ENCODE measurements at places on chromosomes 1 and 21.

GRCh38 chr1:230693221-230693620, 20.7 kb downstream of the AGT start:
- no peak for DNase-seq

DNA sequence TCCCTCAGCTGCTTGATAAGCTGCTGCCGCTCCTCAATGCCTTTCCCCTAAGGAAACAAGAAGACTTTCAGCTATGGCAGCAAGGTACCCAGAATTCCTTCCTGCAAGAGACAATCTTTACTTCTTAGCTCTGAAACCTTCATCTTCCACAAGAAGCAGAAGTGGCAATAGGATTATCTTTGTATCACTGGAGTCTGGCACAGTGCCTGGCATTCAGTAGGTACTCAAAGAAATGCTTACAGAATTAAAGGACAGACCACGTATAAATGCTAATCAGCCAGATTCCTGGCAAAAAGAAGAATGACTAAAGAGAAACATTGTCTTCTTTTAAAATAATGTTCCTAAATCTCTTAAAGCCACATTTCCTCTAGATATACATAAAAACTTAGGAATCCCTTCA, 43.7 kb downstream of the SLC27A3 start:
- DNase-seq, result no peak

DNA sequence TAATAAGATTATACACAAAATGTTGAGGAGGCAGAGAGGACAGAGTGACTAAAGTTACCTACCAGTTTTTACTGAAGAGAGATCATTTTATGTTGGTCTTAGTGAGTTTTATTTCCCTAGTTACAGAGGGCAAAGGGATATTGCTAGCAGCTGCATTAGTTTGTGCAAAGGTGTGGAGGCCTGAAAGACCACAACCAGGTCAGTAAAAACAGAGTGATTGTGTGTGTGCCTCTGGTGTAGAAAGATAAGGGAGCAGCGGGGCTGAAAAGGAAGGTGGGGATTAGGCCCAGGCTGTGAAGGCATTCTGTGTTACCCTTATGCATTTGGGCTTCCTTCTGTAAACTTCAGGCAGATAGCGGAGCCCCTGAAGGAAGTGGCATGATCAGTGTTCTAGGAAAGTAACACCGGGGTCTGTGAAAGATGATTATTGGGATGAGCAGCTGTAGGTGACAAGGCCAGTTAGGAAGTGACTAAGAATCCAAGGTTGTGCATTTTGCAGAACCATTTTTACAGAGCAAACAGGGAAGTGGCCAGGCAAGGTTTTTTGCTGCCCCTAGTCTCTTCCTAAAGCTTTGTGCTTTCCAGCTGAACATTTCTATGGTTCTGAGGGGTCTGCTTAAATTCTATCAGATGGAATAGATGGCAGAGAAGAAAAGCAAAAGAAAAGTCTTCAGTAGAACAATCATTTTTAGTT, 3.7 kb downstream of the GADD45A start:
- no peak for DNase-seq

- no peak for DNase-seq
These were observed 32.1 kb upstream of the SCYL3 start for GRCh38 chr1:169925505-169926482.

- no peak for DNase-seq
These were observed 579 bp upstream of the GTF2B start for GRCh38 chr1:88891951-88892340.

GRCh38 chr1:201874672-201875071, 14.0 kb upstream of the SHISA4 start:
- no peak for DNase-seq

DNA sequence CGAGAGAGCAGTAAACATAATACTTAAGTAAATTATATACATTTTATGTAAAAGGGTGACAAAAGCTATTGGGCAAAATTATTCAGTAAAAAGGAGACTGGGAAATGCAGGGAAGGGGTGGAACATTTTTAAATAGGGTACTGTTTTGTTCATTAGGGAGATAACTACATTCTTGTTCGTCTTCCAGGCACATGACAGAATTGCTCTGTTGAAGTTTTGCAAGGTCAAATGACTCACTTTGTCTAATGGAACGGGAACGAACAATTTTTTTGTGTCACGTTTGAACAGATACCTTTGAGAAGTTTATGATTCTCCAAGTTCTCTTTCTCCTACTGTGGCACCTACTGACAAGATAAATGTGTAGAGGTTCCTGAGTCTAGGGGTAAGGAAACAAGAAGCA, 382.3 kb upstream of the ZRANB2 start:
- DNase-seq, result no peak

GRCh38 chr1:109634292-109634691, 14.7 kb downstream of the AMPD2 start:
- DNase-seq, result no peak
